ENCODE measurements at places on chromosomes 13 and 19.

DNA sequence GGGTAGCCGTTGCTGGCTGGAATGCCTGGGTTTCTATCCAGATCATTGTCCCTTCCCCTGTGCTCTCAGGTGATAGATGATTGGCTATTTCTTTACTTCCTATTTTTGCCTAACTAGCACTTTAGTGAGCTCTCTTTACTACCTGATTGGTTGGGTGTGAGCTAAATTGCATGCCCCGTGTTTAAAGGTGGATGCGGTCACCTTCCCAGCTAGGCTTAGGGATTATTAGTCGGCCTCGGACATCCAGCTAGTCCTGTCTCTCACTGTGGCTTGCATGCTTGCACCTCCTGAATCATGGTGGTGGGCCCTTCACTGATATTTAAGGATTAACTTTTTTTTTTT is 10.1 kb downstream of the TTYH1 start:
- no peak for DNase-seq

- no peak for DNase-seq
Measured at GRCh38 chr19:28313633-28314032, 899.3 kb downstream of the UQCRFS1 start.

- DNase-seq = no peak
Measured at GRCh38 chr13:102138635-102139190, 263.1 kb downstream of the FGF14 start.

DNA sequence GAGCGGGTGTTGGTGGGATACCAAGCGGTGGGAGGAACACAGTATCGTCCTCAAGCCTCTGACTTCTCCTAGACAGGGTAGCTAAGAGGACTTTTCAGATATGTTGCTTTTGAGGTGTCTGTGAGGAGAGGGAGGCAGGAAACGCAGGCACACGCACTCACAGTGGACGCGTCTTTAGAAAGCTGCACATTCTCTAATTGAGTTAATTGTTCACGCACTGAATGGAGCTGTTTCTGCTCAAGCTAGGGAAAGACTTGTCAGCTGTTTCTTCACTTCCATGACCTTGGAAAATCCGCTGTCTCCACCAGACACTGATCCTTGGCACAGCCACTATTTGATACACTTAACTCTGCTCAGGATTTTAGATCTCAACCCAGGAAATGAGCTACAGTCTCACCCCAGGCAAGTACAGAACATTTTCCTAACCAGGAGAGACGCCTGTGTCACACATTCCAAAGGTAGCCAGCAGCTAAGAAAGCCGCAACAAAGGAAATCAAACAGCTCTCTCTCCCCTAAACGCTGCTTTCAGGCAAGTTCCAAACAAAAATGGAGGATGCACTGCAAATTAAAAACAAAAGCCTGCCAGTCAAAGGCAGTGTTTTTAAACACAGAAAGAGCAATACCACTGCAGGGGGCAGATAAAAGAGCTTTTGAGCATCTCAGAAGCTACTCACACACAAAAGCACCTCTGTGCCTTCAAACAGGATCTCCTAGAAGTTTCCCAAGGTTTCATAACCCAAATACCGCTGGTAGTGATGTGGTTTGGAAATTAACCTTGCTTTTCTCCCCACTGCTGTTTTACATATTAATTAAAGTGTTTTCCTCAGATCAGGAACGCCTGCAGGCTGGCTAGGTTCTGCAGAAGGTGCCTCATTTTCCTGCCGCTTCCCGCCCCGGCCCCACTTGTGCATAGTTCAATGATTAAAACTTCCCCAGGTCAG is 57.3 kb downstream of the IRS2 start:
- DNase-seq = no peak

GRCh38 chr19:39356073-39356472 is 13.9 kb downstream of the SAMD4B start:
- DNase-seq = no peak

DNA sequence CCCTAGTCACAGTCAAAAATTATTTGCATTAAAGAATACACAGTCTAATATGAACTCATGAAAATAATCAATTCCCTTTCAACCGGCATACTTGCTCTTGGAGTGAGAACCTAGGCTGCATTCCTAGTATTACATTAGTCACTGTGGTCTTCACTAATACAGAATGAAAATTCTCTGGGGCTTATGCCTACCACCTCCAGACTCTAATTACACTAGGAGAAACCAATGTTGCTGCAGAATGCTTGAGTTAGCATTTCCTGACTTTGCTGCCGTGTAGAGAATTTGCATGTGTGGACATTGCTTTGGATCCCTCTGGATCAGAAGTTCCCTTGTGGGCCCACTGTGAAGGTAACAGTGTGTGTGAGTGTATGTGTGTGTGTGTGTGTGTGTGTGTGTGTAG is 87.8 kb downstream of the CCNA1 start:
- DNase-seq = no peak

- no peak for DNase-seq
Measured at GRCh38 chr13:99686157-99686572, 184.9 kb downstream of the TM9SF2 start.

DNA sequence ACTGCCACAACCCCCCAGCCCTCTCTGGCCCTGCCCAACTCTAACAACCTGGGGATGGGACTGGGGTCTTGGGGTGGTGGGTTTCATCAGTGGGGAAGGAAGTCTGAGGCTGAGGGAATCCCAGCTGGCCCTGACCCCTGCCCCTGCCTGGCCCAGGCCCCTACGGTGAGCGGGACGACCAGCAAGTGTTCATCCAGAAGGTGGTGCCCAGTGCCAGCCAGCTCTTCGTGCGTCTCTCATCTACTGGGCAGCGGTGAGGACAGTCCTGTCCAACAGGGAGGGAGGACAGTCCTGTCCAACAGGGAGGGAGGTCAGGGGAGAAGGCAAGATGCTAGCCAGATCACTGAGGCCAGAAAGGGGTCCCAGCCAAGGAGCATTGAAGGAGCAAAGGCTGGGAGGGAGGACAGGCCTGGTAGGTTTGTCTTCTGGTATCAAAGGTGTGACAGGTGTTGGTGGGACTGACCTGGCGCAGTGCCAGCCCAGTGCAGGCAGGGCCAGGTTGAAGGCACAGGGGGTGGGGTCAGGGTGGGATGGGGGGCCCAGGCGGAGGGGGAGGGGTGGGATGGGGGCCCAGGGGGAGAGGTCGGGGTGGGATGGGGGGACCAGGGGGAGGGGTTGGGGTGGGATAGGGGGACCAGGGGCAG is 12.1 kb upstream of the LTBP4 start:
- no peak for DNase-seq

- no peak for DNase-seq
Measured at GRCh38 chr13:36774931-36775330, 44.1 kb upstream of the RFXAP start.

- DNase-seq = no peak
Measured at GRCh38 chr19:55041627-55042343, 3.7 kb upstream of the GP6 start.

- no peak for DNase-seq
Measured at GRCh38 chr19:15866636-15867035, 31.2 kb downstream of the CYP4F2 start.

GRCh38 chr13:28499609-28500008 is 4.7 kb upstream of the FLT1 start:
- no peak for DNase-seq

Data from RKO (cell line).